ENCODE measurements at places on chromosomes 3 and 15.
A peak's percentile ranks its signal among the peaks of the same experiment; 100 is the strongest.

GRCh38 chr3:112904786-112905185 is 58.1 kb upstream of the CD200R1L start:
- no peak for DNase-seq

- DNase-seq: no peak
Observed at GRCh38 chr15:101188637-101189408, 63.0 kb downstream of the CHSY1 start.

- DNase-seq: no peak
Observed at GRCh38 chr3:58766587-58767282, 100.2 kb upstream of the FAM3D start.

GRCh38 chr15:66374179-66374578 is 12.5 kb upstream of the MAP2K1 start:
- DNase-seq: no peak

- peak; percentile 12 for DNase-seq
Observed at GRCh38 chr3:197878427-197878826, 71.6 kb upstream of the RPL35A start.

- no peak for DNase-seq
Observed at GRCh38 chr3:42957573-42957972, 21.5 kb upstream of the GASK1A start.

DNA sequence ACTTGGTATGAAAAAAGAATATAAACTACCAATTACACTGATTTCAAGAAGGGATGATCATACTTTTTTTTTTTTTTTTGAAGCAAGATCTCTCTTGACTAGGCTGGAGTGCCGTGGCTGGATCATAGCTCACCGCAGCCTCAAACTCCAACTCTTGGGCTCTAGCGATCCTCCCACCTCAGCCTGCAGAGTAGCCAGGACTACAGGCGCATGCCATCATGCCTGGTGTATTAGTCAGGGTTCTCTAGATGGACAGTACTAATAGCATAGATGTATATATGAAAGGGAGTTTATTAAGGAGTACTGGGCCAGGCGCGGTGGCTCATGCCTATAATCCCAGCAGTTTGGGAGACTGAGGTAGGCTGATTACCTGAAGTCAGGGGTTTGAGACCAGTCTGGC is 11.5 kb upstream of the SEC11A start:
- DNase-seq: no peak

DNA sequence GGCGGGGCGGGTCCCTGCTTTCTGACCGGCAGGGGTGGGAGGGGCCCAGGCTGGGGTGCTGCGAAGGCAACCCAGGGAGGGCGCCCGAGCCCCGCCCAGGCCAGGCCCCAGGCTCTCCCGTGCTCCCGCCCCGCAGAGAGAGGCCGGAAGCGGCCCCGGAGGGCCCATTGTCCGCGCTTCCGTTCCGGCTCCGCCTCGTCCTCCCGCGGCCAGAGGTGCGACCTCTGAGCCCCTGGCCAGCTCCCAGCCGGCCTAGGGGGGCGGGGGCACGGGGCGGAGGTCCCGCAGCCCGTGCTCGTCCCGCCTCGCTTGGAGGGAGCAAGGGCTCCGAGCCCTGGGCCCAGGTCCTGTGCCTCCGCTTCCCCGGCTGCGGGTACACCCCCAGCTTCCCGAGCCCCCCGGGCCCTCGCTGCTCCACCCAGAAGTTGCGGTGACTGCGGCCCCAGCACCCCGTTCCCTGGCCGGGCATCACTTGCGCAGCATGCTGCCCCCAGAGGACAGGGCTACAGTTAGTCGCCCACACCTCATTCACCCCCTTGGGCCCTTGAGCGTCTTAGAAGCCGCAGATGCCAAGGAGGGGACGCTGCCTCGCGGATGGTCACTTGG is 20.4 kb upstream of the PLXND1 start:
- peak; percentile 58 for DNase-seq

GRCh38 chr3:45297331-45297730 is 71.2 kb upstream of the TMEM158 start:
- no peak for DNase-seq

DNA sequence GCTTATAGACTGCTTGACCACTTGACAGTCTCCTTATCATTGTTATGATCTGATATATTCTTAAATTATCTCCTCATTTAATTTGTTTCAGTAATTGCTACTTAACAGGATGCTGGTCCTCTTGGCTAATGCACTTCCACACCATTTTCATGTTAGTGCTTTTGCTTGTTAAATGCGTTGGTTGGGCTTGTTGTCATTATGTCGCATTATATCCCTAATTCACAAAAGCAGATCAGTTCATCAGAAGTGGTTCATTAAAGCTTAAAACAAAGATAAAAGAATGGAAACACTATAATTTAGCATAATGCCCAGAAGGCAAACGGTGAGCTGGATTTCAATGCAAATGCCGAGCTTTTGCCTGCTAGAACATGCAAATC is 17.1 kb upstream of the EHHADH start:
- no peak for DNase-seq

GRCh38 chr3:97713634-97714033 is 50.9 kb upstream of the ARL6 start:
- DNase-seq: no peak

DNA sequence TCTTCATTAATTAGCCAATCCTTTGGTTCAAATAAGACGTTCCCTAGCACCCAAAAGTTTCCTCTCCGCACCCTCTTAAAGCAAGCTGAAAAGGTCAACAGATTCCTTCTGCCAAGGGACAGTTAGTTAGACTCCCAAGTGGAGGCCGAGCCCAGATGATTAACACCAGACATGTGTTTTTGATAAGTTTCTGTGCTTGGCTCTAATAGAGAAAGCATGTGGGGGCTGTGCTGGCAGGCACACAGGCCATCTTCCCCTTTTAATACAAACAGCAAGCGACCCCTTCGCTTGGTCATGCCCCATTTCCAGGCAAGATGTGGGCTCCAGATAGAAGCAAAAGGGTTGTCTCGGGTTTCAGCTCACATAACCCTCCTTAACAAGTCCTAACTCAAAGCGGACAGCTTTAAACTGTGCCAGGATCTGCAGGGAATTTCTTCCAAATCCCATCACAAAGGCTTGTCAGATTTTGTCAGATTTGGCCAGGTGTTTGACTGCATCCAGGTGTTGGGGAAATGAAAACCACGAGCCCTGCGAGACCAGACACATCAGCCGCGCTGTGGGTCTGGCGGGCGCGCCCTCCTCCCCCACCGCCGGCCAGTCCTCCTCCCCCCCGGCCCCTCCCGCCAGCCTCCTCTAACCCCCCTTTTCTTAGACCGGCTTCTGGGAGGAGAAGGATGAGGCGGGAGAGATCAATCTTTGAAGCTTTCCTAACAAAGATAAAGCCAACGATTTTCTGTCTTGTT is 3.3 kb downstream of the HES1 start:
- no peak for DNase-seq

DNA sequence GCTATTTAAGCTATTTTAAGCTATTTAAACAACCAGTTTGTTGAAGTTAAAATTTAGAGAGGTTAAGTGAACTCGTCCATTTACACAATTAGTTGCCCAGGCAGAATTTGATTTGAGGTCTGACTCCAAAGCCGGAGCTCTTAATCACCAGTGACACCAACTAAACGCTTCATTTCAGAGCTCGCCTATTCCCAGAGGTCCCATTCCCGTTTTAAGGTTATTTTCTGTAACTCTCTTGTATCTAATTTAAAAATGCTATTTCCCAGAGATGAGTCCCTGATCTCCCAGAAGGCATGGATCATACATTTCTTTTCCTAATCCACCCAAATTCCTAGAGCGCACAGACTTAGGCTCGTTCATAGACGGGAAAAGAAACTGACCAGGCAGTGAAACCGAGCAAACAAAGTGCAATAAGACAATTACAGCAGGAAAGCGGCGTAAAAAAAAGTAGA is 904 bp upstream of the MCTP2 start:
- no peak for DNase-seq

GRCh38 chr3:181694805-181695660 is 16.7 kb upstream of the SOX2 start:
- DNase-seq: no peak

DNA sequence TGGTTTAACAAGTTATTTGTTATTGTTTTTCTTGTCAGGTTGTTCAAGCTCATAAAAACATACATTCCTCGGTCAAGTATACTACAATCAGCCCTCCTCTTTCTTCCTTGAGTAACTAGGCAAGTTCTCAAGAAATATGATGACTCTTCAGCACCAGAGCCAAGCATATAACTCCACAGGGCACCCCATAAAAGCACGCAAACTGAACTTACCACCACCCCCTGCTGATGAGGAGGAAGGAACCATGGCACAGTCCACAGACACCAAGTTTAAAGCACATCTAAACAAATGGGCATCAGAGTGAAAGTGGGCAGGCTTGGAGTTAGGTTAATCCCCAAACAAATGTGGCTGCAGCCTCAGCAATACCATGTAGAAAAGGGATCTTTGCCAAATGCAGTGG is 5.3 kb downstream of the IP6K2 start:
- DNase-seq: no peak

DNA sequence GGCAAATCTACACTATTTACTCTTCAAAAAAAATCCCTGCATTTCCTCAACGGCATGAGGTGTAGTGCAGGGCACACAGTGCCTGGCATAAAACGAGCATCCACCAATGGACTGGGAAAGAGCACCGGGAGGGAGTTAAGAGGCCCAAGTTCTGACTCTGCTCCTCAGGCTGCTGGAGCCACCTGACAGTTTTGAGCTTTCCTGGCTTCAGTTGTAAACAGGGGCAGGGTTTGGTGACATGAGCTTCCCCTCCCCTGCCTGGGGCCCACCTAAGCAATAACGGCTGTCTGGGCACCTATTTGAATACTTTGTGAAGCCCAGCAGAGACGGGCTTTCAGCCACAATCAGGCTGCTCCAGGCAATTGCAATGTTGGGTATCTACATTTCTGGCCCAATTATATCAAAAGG is 16.4 kb downstream of the CA12 start:
- DNase-seq: no peak

GRCh38 chr15:50140983-50141382 is 21.9 kb upstream of the ATP8B4 start:
- DNase-seq: no peak

DNA sequence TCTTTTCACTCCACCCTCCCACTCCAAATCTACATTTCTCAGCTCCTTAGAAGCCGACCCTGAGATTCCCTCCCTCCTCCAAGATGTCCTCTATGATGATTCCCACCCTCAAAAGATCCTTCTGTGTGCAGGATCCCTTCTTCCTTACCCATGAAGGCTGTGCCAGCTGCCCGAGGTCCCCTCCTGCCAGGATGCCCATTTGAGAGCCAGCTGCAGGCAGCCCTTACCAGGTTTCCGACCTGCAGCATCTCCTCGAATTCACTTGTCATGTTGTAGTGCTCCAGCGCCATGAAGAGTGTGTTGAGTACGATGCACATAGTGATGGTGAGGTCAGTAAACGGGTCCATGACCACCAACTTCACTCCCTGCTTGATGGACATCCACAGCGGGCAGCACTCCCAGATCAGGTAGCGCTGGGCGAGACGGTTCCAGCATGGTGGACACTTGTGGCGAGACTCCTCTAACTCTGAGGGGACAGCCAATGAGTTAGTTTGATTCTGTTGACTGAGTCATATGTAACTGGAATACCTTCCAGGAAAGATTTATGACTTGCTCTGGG is 51.9 kb downstream of the SCN5A start:
- DNase-seq: no peak

DNA sequence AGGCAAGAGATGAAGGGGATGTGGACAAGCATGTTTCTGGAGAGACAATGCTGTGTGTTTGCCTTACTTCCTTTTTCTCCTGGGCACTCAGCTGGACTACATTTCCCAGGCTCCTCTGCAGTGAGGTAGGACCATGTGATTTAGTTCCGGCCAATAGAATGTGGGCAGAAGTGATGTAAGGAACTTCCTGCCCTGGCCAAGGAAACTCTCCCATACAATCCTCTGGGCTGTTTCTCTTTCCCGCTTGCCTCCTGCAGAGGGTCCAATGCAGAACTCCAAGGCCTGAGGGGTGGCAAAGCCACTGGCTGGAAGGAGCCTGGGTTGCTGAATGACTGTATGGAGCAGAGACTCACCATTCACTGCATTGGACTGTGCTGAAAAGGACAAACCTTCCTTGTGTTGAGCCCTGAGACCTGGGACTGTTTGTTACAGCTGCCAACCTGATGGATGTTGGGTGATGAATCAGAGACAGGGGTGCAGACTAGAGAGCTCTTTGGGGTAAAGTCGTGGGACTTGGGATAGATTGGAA is 82.7 kb upstream of the SLC6A6 start:
- no peak for DNase-seq

- DNase-seq: no peak
Observed at GRCh38 chr3:425079-425478, 228.5 kb downstream of the CHL1 start.

Data from activated CD4-positive, alpha-beta T cell treated with anti-CD3 and anti-CD28 coated beads for 4 hours (primary cell).